Stimulated activated CD4-positive, alpha-beta T cell treated with anti-CD3 and anti-CD28 coated beads, Interleukin-1b, Interleukin-23, amount 100 ng/mL, for 48 hours (primary cell): ENCODE measurements at places on chromosomes 7 and 10.

GRCh38 chr10:23793577-23793976 is 354.7 kb downstream of the OTUD1 start:
- DNase-seq = no peak

GRCh38 chr10:86301971-86302370 is 64.6 kb downstream of the GRID1 start:
- DNase-seq = no peak

DNA sequence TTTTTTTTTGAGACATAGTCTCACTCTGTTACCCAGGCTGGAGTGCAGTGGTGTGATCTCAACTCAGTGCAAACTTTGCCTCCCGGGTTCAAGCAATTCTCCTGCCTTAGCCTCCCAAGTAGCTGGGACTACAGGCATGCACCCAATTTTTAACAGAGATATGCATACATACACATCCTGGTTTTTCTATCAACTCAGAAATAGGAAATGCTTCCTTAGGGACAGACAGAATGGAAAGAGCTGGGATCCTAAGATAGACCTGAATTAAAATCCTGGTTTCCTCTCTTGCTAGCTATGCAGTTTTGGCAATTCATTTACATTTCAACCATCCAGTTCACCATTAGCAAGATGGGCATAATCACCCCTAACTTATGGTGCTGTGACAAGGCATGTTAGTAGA is 347.5 kb downstream of the GPAM start:
- DNase-seq = no peak

- peak; percentile 3 for DNase-seq
Measured at GRCh38 chr10:116120688-116121455, 152.1 kb downstream of the GFRA1 start.

GRCh38 chr7:25541094-25541821 is 313.0 kb upstream of the NPVF start:
- DNase-seq = no peak

- no peak for DNase-seq
Measured at GRCh38 chr10:6195846-6196245, 6.9 kb upstream of the PFKFB3 start.

- DNase-seq = no peak
Measured at GRCh38 chr10:133012573-133013359, 70.4 kb upstream of the CFAP46 start.

- DNase-seq = no peak
Measured at GRCh38 chr10:8078027-8078426, 23.5 kb downstream of the GATA3 start.

GRCh38 chr7:72805526-72806494 is 22.2 kb downstream of the TYW1B start:
- no peak for DNase-seq

DNA sequence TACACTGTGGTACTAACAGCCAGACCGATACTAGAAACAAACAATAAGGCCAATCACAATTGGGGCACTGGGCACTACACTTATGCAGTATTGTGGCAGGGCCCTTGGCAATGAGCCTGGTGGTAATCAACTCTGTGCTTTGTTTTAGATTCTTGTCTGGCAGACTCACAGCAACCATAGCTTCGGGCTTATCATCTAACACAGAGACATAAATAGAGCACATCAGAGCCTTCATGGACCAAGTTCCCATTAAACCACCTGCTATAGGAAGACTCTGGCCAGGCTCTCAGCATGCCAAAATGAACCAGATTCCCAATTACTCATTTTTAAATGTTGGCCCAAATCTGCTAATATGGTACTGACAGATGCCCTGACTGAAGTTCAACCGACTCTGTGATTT is 218.6 kb downstream of the DGKI start:
- no peak for DNase-seq

DNA sequence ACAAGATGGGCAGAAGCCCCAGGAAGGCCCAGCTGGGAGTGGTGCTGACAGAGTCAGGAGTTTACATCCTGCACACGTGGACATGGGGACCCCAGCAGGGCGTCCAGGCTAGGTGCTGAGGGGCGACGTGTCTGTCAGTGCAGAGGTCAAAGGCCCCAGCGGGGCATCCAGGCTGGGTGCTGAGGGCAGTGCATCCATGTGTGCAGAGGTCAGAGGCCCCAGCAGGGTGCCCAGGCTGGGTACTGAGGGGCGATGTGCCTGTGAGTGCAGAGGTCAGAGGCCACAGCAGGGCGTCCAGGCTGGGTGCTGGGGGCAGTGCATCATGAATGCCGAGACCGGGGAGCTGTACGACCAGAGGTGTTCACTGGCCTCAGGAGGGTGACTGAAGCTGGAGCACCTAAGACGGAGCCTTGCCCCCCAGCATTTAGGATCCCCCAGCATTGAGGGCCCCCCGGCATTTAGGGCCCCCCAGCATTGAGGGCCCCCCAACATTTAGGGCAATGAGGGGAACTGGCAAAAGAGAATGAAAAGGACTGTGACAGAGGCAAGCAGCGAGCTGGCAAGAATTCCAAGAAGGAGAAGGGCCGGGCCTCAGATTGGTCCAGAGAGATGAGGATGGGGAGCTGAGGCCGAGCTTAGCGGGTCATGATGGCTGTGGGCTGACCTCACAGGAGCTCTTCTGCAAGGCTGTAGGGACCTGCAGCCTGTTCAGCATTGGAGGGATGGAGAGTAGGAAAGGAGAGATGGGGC is 474.9 kb downstream of the PTPRN2 start:
- DNase-seq = no peak

GRCh38 chr10:15652117-15652516 is 67.6 kb downstream of the ITGA8 start:
- no peak for DNase-seq

- no peak for DNase-seq
Measured at GRCh38 chr10:54613162-54613561, 187.9 kb downstream of the PCDH15 start.

DNA sequence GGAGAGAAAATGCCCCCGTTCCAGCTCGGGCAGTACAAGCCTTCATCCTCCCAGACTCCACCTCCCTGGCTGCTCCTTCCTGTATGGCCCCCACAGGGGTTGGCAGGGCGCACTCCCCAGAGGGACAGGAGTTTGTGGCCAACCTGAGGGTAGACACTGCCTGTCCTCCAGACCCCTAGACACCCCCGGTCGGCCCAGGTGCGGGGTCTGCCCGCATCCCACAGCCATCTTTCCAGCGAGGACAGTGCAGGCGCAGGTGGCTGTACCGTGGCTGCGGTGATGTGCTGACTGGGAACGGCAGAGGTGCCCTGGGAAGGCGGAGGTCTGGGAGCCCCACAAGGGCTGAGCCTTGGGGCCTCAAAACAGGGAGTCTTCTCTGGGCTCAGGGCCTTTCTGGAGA is 81.5 kb downstream of the LHPP start:
- DNase-seq = no peak

DNA sequence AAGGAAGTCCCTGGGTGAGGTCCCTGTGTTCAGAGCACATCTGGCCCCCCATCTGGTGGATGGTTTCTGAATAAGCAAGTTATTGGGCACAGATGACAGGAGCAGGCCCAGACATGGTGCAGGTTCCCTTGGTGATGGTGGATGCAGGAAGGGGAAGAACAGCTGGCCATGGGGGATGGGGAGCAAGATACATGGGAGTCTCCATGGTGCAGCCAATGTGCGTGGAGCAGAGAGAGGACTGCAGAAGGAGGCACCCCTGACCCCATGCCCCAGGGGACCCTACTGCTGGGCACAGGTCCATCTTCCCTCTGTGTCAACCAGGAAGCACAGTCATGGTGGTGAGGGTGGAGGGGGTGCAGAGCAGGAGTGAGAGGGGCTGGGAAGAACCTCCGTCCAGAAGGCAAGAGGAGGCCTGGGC is 43.8 kb upstream of the RABGEF1 start:
- no peak for DNase-seq

DNA sequence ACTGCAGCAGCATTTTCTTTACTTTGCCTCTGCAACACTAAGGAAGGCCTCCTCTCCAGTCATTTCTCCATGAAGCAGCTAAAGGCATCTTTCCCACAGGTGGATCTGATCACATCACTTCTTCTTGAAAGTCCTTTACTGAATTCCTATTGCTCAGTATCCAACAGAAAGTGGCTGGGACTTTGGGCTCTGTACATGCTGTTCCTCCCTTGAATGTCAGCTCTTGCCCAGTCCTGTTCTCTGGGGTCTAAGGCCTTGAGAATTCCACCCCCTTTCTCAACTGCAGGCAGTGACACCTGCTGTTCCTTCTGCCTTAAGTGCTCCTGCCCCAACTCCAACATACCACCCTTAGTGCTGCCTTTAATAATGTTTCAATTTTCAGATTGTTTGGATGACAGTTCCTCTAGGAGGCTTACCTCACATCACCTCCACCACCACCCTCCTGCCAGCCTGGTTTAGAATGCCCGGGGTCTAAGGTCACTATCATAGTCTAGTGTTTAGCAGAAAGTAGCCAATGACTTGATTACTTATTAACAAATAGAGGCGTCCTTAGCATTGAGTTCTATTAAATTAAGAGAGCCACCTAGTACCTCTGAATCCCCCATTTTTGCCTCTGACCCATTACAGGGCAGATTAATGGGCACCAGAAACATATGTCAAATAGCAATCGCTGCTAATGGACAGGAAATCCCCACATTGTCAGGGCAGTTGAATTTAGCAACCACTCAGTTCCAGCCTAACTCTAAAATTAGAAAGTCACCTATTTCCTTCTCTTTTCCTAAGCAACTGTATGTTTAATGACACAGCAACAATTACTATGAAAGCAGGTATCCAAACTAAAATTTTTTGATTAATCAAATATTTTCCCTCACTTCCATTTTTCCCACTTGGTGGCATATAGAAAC is 11.4 kb downstream of the INHBA start:
- no peak for DNase-seq

DNA sequence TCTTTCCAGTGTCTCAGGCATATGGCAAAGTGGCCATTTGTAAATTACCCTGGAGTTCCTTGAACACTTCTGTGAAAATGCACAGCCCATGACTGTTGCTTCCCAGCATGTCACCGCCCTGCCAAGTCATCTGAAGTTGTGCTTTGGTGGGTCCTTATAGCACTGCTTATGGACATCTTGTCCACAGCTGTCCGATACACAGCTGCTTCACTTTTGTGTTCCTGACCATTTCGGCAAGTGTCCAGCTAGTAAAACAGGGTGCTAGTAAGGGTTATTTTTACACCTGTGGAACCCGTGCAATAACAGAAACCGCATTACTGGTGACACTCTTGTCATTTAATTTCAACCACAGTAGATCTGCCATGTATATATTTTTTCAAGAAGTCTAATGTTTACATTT is 29.7 kb downstream of the PIP4K2A start:
- no peak for DNase-seq

GRCh38 chr7:107914831-107915230 is 23.8 kb downstream of the DLD start:
- DNase-seq = no peak

DNA sequence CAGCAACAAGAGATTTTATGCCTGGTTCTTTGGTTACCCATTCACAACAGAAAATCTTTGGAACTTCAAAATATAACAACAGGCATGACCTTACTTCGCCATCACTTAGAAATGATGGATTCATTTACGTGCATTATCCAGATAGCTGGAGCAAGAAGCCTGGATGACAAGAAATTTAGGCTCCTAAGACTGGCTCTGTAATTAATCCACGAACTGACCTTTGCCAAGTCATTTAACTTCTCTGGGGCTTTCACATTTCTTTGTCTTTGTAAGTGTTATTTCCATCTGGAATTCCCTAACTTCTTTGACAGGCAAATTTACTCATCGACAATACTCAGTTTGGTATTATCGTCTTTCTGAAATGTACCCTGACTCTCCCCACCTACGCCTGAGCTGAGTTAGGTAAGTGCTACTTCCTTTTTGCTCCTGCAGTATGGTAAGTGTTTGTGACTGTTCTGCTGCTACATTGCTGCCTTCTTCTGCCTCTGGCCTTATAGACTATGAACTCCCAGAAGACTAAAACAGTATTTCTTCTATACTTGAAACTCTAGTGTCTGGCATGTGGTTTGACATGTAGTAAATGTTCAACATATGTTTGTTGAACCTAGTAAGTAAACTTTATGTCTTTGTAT is 5.5 kb upstream of the MDFIC start:
- DNase-seq = peak; percentile 54

DNA sequence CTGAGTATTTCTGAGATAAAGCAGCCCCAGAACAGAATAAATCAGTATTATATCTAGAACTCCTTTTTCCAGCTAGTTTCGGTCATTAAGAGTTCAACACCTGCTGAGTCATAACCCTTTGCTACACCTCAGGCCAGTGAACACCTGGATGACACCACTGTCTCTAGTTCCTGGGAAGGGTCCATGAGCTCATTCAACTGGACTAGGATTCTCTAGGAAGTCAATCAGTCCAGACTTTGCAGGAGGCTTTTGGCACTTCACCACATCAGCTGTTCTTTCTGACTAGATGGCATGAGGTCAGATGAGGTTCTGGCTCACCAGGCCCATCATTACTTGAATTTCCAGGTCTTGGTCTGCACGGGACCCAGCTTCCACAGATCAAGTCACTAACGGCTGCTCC is 11.7 kb downstream of the SLC39A12 start:
- no peak for DNase-seq

- no peak for DNase-seq
Measured at GRCh38 chr10:80561950-80562349, 24.2 kb downstream of the SH2D4B start.

- peak; percentile 77 for DNase-seq
Measured at GRCh38 chr10:130300608-130301020, 164.4 kb downstream of the GLRX3 start.

DNA sequence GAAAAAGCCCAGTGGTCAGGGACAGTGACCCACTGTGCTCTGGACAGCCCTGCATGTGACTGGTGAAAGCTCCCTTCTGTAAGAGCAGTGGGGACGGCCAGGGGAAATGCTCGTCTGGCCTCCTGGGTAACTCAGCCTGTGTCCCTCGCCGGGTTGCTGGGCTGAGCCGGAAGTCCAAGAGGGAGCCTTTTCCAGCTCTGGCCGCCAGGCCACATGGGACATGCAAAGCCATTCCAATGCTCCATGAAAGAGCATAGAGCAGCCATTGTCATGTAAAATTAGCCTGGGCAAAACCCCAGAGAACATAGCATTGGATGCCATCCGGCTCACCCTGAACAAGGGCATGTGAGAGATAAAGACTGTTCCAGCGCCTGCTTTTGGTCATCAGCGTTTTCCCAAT is 64.9 kb upstream of the ADRB1 start:
- no peak for DNase-seq

DNA sequence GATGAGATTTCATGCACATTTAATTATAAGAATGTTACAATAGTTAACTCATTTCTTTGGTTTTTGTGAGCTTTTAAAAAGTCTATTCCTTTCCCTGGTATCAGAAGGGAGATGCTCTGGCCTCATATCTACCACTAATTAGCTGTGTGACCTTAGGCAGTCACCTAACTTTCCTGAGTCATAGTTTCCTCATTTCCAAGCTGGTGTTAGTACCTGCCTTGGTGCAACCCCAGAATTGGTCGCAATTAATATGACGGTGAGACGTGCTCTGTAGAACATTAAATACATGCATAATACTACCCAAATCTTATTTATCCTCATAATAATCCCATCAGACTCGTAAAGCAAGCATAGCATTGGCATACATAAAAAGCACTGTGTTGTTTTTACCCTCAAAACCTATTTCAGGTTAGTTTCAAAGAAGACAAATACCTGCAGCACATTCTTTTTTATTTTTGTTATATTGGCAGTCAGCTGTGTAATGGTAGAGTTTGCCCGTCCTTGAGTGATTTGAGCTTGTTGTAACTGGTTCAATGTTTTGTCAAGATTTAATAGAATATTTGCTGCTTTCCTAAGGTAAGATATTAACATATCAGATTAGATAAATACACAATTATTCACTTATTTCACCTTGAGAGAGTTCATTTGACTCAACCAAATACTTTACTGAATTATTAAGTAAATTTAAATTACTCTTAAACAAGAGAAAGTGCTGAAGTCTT is 31.0 kb upstream of the LAMB1 start:
- DNase-seq = no peak

GRCh38 chr7:42858570-42858969 is 53.3 kb downstream of the C7orf25 start:
- DNase-seq = no peak

- DNase-seq = no peak
Measured at GRCh38 chr7:108090791-108091460, 39.2 kb downstream of the LAMB4 start.
